ENCODE measurements at places on chromosomes 5 and 9. TPM values are rescaled to one million over a fixed set of nuclear protein-coding genes. Genes with fewer than 3 reads are reported as not detected.

DNA sequence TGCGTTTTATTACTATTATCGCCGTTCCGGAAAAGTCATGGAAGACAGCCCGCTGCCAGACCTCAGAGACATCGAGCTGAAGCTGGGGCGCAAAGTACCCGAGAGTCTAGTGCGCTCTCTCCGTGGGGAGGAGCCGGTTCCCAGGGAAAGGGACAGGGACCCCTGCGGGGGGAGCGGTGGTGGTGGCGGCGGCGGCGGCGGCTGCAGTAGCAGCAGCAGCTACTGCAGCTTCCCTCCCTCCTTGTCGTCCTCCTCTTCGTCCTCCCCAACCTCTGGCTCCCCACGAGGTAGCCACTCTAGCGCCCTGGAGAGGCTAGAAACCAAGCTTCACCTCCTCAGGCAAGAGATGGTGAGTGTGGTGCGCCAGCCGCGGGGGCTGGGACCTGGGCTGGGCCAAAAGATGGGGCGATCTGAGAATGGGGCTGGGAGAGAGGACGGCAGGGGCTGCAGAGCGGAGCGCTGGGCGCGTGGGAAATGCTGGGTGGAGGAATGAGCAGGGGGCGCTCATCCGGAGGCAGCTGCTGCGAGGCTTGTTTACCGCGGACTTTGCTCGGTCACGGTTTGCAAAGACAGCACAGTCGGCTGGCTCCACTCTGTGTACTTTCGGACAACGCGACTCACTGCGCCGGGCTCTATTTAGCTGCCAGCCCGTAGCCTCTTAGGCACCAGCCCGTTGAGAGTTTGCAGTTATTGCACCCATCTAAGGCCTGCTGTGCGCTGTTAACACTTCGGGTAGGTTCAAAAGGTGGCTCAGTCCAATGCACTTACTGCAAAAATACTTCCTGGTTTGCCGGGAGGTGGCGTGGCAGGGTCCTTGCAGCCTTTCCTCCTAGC, 1.1 kb downstream of the LURAP1L start:
- no peaks in the 10 kb centered on the region for H3K27me3 ChIP-seq
- DNase-seq = peak; percentile 89
- H3K4me3 ChIP-seq = peak overlapping the region; percentile 91
- H3K4me1 ChIP-seq = peaks cover 5% of the 10 kb centered on the region
- peaks cover 5% of the 10 kb centered on the region for H3K36me3 ChIP-seq

DNA sequence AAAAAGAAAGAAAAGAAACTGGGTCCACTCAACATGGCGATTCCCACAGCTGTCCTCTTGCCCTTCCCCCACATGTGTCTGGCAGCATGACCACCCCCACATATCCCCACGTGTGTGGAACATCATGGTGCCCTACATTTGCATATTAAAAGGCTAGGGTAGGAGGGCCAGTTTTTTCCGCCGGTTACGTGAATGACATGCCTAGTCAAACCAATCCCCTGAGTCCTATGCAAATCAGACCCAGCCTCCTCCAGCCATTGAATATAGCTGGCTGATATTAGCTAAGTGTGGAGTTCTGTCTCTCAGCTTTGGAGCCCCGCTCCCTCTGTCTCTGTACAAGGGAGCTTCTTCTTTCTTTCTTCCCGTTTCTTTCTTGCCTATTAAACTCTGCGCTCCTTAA, 33.0 kb upstream of the CCDC112 start:
- no peak overlapping the region for H3K27ac ChIP-seq
- no peaks in the 10 kb centered on the region for H3K36me3 ChIP-seq
- DNase-seq = no peak
- H3K27me3 ChIP-seq = no peaks in the 10 kb centered on the region
- H3K4me3 ChIP-seq = no peak overlapping the region

GRCh38 chr9:83425240-83425639, 113.0 kb downstream of the FRMD3 start:
- H3K4me3 ChIP-seq = no peak overlapping the region
- H3K4me1 ChIP-seq = no peaks in the 10 kb centered on the region
- no peaks in the 10 kb centered on the region for H3K27me3 ChIP-seq
- H3K27ac ChIP-seq = no peak overlapping the region
- no peak for DNase-seq

- H3K4me3 ChIP-seq = no peak overlapping the region
- H3K27ac ChIP-seq = no peak overlapping the region
- H3K27me3 ChIP-seq = peaks cover 28% of the 10 kb centered on the region
- no peaks in the 10 kb centered on the region for H3K36me3 ChIP-seq
Measured at GRCh38 chr5:1378096-1378495, 33.2 kb upstream of the CLPTM1L start.

GRCh38 chr5:113043491-113043931, 66.9 kb downstream of the DCP2 start:
- H3K27ac ChIP-seq = no peak overlapping the region
- H3K27me3 ChIP-seq = no peaks in the 10 kb centered on the region
- peaks cover 47% of the 10 kb centered on the region for H3K36me3 ChIP-seq
- no peak overlapping the region for H3K4me3 ChIP-seq
- peaks cover 13% of the 10 kb centered on the region for H3K4me1 ChIP-seq

GRCh38 chr9:114719290-114719689, 37.3 kb upstream of the TEX48 start:
- H3K36me3 ChIP-seq = no peaks in the 10 kb centered on the region
- no peak for DNase-seq

MYOZ3 gene
- polyA plus RNA-seq = 0.24 TPM

GRCh38 chr9:97857606-97858392, 4.8 kb downstream of the FOXE1 start:
- H3K4me1 ChIP-seq = 0 out of 2 replicates have a peak, but pooled peaks cover 2% of the 10 kb centered on the region
- no peak overlapping the region for H3K27ac ChIP-seq
- no peaks in the 10 kb centered on the region for H3K36me3 ChIP-seq
- no peak overlapping the region for H3K4me3 ChIP-seq

AK1 gene
- polyA plus RNA-seq = 126 TPM

DNA sequence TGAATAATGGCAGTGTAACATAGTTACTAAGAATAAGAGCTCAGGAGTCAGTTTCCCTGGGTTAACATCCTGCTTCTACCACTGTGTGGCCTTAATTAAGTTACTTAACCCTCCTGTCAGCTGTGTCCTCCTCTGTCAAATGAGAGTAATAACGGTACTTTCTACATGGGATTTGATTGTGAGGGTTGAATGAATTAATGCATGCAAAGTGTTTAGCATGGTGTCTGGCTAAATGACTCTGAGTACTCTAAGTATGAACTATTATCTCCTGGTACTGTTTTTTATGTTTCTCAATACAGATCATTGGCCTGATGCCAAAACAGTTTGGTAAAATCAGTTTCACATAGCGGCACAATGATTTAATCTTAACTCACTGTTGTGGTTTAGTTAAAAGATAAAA, 19.6 kb downstream of the ZNF131 start:
- DNase-seq = peak; percentile 44
- no peaks in the 10 kb centered on the region for H3K4me1 ChIP-seq
- H3K36me3 ChIP-seq = peaks cover 14% of the 10 kb centered on the region
- no peaks in the 10 kb centered on the region for H3K27me3 ChIP-seq
- no peak overlapping the region for H3K4me3 ChIP-seq

DNA sequence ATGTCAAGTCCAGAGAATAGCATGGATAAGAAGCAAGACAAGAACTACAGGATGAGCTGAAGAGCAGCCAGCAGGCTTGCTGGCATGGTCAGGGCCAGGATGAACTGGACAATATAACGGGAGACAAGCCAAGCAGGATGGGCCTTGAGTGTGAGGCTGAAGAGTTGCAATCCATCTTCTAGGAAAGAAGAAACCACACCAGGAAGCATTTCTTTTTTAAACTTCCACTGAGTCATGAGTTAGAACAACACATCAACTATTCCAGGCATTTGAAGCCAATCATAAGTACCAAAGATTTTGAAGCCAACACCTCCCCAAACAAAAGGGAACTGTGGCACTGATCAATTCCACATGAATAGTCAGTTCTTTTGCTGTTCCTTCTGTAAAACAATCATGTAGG, 27.3 kb downstream of the SLC31A2 start:
- no peaks in the 10 kb centered on the region for H3K27me3 ChIP-seq
- H3K27ac ChIP-seq = no peak overlapping the region
- no peak overlapping the region for H3K4me3 ChIP-seq

CCDC192 gene
- not detected for polyA plus RNA-seq

NR4A3 gene
- polyA plus RNA-seq = 0.37 TPM

GRCh38 chr5:176629853-176630680, at the start of the genes EIF4E1B and SNCB:
TSS of gene EIF4E1B (plus strand) at chr5:176630675. CDS start at chr5:176642788, 12,113 bp downstream.
TSS of gene SNCB (minus strand) at chr5:176630534. CDS start at chr5:176629654, 880 bp downstream.
- H3K4me3 ChIP-seq = peak within 1 kb of the TSS; percentile 26
- no peaks in the 10 kb centered on the region for H3K36me3 ChIP-seq
- peaks cover 73% of the 10 kb centered on the region for H3K27me3 ChIP-seq
- no peak within 1 kb of the TSS for H3K27ac ChIP-seq
- no peak for DNase-seq

GRCh38 chr9:121201045-121201737, 478 bp downstream of the RAB14 start:
- H3K27me3 ChIP-seq = no peaks in the 10 kb centered on the region
- peaks cover 9% of the 10 kb centered on the region for H3K4me1 ChIP-seq

SPINK4 gene
- polyA plus RNA-seq = not detected

DNA sequence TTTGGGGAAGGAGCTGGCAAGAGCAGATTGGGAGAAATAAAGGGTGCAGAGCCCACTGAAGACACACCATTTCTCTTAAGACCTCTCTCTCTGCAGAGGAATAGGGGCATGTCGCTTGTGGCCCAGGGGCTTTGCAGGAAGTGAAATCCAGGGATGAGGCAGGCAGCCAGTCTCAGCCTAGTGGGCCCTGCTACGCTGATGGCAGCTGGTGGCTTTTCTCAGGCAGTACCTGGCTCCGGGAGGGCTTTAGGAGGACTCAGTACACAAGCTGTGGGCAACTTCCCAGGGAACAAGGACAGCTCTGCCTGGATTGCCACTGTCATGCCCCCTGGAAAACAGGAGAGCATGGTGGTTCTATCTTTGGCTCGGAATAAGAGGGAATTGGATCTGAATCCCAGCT, 76.2 kb upstream of the NEURL1B start:
- no peak overlapping the region for H3K4me3 ChIP-seq
- H3K27ac ChIP-seq = no peak overlapping the region

- H3K4me1 ChIP-seq = peaks cover 9% of the 10 kb centered on the region
- H3K27me3 ChIP-seq = no peaks in the 10 kb centered on the region
- peak; percentile 36 for DNase-seq
Measured at GRCh38 chr5:150258130-150258529, 31.4 kb downstream of the CAMK2A start.

DNA sequence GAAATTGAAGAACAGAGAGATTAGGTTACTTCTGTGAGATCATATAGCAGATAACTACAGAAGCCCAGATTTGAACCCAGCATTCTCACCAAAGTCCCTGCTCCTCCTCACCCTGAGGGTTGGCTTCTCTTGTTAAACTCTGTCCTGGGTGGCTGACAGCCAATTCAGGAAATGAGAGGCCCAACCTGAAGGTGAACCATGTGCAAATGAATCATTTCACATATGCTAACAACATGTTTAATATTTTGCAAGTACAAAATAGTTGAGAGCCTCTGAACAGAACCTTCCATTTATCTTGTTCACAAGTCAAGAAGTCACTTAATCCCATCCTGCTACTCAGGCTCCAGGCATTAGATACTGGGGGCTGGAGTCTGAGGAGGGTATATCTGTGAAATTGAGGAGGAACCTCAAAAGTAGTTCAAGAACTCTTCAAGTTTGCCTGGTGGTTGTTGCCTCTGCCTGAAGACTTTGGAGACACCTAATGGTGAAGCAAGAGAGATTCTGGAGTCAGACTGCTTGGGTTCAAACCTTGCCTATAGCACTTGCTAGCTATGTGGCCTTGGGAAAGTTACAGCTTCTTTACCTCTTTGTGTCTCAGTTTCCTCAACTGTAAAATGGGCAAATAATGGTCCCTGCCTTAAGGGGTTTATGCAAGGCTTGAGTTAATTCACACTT, 564.0 kb downstream of the PSAT1 start:
- no peaks in the 10 kb centered on the region for H3K36me3 ChIP-seq
- no peaks in the 10 kb centered on the region for H3K27me3 ChIP-seq
- peak; percentile 82 for DNase-seq
- H3K4me3 ChIP-seq = no peak overlapping the region

DNA sequence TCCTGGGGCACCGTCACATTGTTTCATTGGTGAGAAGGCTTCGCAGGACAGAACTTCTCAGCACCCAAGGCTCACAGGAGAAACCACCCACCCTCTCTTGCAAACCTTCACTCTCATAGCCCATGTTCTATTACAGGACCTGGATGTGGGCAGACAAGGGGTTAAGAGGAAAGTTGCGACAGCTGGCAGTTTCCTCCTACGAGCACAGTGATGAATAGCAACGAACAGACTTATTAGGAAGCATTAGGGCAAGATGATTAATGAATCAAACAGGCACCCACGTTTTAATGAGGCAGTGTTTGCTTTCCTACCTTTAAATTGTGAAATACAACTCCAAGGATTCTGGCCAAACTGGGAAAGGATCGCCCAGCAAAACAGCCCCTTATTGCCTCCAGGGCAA, 339.3 kb downstream of the DRD1 start:
- no peaks in the 10 kb centered on the region for H3K36me3 ChIP-seq
- H3K27ac ChIP-seq = no peak overlapping the region
- H3K4me3 ChIP-seq = no peak overlapping the region
- DNase-seq = no peak
- no peaks in the 10 kb centered on the region for H3K27me3 ChIP-seq
- H3K4me1 ChIP-seq = no peaks in the 10 kb centered on the region
